EL (cell line): ENCODE measurements at places on chromosomes 7 and 10.

- DNase-seq = peak; percentile 41
Observed at GRCh38 chr10:73517166-73517888, 21.5 kb upstream of the PPP3CB start.

- no peak for DNase-seq
Observed at GRCh38 chr7:149071641-149072437, 18.7 kb downstream of the ZNF786 start.

DNA sequence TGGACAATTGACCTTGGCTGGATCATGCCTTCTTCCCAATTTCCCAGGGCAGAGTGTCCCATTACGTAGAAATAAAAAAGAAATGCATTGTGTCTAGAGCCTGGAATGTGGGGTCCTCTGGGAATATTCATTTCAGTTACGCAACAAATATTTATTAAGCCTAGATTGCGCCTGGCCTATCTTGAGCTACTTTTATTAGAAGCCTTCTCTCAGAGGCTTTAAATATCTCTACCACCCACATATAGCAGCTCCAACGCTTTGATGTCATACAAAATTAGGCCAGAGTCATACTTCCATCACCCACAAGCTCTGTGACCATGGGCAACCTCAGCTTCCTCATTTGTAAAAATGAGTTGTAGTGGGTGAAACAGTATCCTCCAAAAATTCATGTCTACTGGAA is 24.9 kb upstream of the CARD11 start:
- DNase-seq = no peak

DNA sequence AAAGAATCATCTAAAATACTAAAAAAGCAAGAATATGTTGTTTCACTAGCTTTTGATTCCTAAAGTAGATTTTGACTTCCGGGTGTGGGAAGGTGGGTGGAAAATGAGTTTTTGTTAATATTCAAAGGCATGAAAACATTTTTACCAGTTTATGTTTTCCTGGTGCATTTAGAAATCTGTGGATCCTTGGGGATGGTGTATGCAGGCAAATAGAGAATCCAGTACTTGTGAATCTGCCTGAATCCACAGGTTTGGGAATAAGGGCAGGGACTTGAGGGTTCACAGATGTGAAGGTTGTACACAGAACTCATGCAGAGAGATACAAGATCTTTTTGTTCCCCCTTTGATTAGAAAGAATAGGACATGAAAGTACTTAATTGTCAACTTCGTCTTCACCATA is 22.4 kb downstream of the AUTS2 start:
- DNase-seq = no peak

GRCh38 chr7:105816954-105817615 is 59.3 kb downstream of the ATXN7L1 start:
- no peak for DNase-seq

DNA sequence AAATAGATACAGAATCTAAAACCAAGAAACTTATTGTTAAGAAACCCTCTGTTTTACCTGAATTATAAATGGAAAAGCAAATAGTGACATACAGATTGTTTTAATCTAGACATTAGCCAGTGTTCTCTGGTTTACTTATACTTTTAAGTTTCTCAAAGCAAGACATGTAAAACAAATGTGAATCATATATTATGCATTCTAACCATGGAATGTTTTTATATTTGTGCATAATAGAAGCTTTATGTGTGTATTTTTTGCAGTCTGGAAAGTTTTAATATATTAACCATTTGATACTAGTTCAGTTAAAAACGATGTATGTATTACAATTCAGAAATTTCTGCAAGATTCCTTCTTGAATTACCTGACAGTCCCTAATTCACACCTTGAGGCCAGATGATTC is 150.6 kb upstream of the TMEM72 start:
- no peak for DNase-seq

DNA sequence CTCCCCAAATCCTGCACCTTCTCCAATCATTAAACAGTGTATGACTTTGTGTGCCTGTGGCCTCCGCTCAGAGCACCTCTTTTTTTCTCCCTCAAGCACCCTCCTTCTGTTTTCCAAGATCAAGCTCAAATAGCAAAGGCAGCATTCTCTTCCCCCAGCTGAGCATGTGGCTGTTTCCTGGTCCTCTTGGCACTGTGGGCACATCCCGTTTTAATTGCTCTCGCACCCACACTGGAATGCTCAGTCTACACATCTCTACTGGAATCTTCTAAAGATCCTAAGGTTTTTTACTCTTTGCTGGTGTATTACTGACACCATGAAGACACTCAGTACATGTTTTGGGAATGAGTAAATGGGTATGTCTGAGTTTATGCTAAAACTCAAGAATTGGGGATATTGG is 107.4 kb downstream of the WDFY4 start:
- DNase-seq = peak; percentile 22

DNA sequence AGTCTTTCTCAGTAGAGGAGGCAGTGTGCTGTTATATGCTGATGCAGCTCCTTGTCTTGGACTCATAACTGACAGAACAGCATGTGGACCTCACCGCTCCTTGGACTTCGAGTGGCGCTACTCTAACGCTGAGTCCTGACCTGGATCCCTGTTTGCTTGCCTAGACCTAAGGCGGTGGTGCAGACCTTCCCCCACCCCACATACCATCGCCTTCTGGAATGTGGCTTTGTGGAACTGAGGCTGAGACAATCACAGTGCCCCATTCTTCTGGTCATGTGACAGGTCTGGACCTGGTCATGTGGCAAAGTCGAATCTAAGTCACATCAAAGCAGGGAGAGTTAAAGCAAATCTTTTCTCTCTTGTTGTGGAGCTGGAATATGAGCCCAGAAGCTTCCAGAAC is 190.7 kb upstream of the MKI67 start:
- DNase-seq = no peak

DNA sequence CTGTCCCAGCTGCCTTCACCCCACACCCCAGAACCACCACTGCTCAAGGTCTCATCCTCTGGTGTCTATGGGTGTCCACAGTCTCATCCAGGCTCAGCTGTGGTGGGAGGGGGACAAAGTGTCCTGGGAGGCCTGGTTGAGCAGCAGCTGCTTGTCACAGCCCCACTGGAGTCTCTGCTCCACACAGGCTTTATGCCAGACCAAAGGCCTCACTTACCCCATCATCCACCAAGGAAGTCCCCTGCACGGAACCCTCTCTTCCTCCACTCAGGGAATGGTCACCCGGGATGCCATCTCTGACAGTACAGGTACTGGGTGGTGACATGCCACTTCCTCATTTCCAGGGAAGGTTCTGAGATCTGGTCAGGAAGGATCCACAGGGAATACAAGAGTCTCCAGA is 925.4 kb upstream of the ZNF722 start:
- DNase-seq = no peak

- no peak for DNase-seq
Observed at GRCh38 chr10:34203966-34204630, 611.0 kb downstream of the PARD3 start.

- DNase-seq = no peak
Observed at GRCh38 chr7:16916738-16917137, 35.0 kb upstream of the AGR3 start.

DNA sequence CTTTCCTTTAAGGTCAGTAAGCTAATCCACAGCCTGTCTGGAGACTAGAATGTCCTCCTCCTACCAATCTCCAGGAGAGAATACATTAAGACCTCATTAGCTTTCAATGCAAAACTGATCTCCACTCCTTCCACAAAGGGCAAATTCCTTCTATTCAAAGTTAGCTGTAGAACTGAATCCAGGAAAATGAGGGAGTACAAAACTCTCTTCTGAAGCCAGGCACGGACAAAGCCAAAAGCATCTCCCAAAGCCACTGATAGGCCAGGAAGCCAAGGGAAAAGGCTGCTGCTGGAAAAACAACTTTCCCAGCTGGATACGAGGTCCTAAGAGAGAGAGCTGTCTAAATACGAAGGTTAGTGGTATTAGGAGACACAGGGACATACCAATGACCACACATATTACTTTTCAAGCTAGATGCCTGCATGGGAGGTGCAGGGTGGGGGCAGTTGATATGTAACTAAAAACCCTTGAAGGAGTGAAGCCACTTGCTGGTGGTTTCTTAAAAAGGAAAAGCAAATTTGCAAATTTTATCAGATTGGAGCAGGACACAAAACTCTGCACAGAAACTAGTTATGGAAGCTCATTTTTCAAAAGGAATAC is 43.6 kb downstream of the MKX start:
- no peak for DNase-seq

- DNase-seq = peak; percentile 23
Observed at GRCh38 chr10:126979311-126979710, 74.1 kb downstream of the DOCK1 start.

- DNase-seq = no peak
Observed at GRCh38 chr7:23211589-23211988, 29.7 kb downstream of the NUP42 start.
